ENCODE measurements at places on chromosomes 13 and 19.
A peak's percentile ranks its signal among the peaks of the same experiment; 100 is the strongest.

DNA sequence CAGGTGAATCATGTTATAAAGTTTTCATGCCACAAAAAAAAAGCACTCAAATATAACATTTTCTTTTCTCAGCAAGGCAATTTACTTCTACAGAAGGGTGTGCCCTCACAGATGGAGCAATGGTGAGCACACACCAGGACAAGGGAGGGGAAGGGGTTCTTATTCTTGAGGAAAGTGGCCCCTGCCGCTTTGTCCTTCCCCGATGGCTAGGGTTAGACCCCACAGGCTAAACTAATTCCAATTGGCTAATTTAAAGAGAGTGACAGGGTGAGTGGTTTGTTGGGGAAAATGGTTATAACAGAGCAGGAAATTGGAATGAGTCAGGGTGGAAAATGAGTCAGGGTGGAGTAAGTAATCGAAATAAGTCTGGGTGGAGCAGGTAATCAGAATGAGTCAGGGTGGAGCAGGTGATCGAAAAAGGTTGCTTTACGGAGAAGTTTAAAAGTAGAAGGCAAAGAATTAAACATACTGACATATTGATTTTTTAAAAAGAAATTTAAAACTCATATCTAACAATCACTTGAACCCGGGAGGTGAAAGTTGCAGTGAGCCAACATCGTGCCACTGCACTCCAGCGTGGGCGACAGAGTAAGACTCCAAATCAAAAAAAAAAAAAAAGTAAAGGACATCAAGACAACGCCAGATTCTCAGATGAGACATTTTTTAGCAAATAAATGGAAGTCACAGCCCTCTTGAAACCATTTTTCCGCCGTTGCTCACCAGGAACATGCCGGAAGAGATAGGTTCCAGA is 813 bp downstream of the ZNF562 start:
- peak; percentile 5 for DNase-seq

DNA sequence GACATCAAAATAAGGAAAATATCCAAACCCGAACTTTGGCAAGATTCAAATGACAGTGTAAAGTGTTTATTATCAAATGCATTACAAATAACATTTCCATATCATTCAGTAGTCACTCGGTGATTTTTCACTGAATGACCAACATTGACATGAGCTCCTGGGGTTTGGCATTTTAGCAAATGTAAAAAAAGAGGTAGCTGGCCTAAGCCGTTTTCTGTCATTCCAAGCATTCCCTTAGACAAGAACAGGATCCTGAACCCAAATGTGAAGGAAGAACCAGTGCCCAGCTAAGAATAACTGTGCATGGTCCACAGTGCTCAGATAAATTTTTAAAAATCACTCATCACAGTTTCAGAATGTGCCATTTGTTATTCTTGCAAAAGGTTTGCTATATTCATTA is 327.9 kb downstream of the GPC6 start:
- no peak for DNase-seq

DNA sequence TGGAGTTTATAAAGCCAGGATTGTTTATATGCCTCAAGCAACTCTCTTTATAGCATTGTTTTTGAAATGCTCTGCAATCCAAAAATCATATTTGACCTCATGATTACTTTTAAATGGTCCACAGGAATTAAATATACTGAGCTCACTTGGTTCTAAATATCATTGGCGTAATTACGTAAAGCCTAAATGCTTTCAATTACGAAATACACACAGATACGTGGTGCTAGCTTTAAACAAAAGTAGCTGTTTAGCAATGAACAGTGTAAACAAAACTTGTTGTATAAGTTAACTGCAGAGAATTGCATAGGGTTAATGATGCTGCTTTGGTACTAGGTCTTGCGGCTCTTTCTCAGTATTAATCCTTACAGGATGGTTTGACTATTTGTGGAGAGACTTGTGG is 346.6 kb downstream of the COG6 start:
- no peak for DNase-seq

DNA sequence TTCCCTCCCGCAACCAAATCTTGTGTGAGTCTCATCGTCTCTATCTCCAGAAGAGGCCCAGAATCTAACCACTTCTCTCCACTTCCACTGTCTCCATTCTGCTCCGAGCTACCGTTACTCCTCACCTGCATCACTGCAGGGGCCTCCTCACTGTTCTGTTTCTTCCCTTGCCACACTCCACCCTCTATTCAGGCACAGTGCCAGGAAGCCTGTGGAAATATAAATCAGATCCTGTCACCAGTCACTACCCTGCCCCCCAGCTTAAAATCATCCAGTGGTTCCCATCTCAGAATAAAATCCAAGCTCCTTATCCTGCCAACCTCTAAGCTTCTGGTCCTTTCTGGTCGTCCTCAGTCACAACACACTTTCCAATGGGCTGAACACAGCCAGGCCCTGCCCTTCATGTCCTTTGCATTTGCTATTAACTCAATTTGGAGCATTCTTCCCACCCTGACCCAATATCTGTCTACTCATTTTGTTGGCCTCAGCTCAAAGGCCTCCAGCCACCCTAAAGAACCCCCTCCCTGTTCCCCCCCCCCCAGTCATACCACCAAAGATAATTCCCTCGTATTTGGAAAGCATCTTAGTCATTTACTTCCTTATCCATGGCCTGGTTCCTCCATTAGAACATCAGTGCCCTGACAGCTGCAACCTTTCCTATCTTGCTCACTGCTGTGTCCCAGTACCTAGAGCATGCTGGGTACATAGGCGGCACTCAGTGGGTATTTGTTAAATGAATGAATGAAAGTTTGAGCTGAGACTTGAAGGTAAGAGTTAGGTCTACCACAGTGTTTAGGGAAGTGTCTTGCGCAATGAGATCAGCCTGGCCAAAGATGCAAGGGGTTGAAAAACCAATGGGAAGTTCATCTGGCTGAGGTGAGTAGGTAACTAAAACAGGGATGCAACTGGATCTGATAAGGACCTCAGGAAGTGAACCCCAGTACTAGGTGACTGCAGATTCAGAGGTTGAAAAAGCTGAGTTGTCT is 24.4 kb downstream of the ZNF175 start:
- DNase-seq: no peak

DNA sequence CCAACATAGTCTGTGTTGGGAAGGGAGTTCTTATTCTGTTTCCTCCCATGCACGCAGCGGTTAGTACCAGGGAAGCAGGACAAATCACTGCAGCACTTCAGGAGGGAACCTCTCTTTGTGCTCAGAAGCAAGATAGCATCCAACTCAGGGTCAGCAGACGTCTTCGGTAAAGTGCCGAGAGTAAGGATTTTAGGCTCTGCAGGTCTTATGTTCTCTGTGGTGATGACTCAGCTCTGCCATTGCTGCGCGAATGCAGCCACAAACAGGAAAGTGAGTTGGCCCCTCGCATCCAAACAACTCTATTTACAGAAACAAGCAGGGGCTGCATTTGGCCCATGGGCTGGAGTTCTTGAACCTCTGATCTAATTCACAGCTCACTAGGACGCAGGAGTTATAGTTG is 122.1 kb upstream of the SPATA13 start:
- DNase-seq: peak; percentile 72

DNA sequence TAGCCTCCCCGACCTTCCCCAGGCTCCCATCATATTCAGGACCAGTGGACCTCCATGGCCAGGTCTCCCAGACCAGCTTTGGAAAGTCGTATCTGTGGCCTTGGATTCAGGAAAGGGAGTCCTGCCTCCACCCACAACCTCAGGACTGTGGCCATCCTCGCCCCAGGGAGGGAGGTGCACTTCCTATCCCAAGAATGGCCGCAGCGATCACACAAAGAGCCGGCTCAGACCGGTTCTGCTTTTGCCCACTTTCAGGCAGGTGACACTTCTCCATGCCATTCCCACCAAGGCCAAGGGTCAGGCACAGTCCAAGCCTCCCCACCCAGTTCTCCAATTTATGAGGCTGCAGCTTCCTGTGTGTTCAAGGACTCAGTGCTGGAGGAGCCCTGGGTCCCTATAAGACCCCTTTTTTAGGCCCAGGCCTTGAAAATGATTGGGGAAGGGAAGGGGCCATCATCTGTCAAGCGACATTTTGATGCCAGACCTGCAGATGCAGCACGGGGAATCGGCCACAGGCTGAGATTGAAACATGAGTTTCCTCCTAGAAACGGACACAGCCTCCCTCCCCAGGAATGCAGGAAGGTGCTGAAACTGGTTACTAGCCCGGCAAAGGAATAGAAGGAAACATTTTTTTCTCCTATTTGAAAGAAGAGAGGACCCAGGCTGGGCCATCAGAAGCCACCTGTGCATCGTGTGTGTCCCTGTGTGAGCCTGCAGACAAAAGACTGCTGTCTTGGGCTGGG is 65.6 kb upstream of the USE1 start:
- no peak for DNase-seq

DNA sequence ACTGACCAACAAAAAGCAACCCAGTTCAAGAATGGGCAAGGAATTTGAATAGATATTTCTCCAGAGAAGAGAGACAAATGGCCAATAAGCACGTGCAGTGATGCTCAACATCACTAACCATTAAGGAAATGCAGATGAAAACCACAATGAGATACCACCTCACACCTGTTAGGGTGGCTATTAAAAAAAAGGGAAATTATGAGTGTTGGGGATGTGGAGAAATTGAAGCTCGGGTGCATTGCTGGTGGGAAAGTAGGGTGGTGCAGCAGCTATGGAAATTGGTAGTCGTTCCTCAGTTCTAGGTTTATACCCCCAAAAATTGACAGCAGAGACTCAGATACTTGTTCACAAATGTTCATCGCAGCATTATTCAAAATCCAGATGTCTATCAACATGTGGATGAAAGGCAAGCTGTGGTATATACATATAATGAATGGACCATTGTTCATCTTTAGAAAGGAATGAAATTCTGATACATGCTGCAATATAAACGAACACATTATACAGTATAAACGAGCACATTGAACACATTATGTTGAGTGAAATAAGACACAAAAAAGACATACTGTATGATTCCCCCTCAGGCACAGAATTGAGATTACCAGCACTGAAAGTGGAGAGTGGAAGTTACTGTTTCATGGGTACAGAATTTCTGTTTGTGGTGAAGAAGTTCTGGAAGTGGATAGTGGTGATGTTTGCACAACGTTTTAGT is 927 bp downstream of the CHAMP1 start:
- no peak for DNase-seq

DNA sequence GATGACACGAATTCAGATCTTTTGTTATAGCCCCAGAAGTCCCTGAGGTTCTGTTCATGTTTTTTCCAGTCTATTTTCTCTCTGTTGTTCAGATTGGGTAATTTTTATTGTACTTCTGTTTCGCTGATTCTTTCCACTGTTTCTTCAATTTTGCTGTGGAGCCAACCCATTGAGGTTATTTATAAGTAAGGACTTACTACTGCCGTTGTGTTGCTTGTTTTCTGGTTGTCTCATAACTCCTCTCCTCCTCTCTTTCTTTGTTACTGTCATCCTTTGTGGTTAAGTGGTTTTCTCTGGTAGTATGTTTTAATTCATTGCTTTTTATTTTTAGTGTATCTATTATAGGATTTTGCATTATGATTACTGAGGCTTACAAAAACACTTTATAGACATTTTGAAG is 48.7 kb upstream of the GAS6 start:
- no peak for DNase-seq

- no peak for DNase-seq
Measured at GRCh38 chr19:33697766-33698165, 76.0 kb downstream of the CHST8 start.

DNA sequence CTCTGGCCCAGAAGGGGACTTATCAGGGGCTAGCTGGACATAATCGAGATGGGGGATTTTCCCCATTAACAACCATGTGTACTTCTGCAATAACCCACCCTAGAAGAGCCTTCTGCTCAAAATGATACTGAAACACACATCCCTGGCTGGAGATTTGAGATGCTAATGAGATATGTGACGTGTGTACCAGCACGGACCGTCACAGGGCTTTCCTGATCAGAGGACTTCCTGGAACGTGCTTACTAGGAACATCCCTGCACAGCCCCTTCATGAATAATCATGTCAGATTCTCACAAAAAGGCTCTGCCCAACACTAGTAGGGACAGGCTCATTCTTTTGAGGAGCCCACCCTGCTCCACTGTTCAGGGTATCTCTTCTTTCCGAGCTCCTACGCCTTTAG is 6.5 kb upstream of the ERVV-1 start:
- DNase-seq: no peak

- DNase-seq: no peak
Measured at GRCh38 chr19:45168767-45169351, 8.1 kb upstream of the NKPD1 start.

DNA sequence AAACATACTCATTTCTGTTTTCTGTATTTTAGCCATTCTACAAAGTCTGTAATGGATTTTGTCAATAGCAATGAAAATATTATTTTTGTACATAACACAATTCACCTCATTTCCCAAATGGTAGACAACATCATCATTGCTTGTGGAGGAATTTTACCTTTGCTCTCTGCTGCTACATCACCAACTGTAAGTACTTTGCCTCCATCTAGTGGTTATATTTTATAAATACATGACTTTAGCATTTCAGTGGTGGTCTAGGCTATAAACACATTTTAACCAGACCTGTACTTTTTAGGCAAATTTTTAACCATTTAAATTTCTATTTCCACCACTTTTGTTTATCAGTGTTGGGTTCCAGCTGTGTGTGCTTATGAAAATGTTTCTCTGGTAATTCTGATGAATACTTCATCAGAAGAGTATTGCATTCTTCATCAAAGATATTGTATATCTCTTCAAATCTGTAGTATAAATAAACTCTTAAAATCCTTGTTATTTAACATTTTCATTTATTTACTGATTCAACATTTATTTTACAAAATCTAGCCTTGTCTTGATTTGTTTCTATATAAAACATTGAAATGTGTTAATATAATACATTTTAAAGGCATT is 222.4 kb downstream of the NBEA start:
- peak; percentile 27 for DNase-seq

GRCh38 chr13:95741584-95742563 is 64.9 kb downstream of the DNAJC3 start:
- DNase-seq: no peak

DNA sequence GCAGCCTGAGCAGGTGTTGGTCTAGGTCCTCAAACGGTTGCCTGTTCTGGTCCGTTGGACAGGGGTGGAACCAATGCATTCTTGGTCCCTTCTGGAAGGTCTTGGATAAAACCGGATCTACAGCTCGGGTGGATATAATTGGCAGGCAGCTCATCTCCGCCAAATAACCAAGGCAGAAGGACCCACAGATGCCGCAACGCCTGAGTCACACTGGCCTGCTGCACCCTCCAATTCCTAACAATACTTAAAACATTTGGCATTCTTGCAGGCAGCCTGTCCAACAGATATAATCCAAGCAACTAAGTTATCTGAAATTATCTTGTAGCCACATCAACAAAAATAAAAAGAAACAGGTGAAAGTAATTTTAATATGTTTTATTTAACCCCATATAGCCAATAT is 59.0 kb upstream of the FGF14 start:
- DNase-seq: no peak

DNA sequence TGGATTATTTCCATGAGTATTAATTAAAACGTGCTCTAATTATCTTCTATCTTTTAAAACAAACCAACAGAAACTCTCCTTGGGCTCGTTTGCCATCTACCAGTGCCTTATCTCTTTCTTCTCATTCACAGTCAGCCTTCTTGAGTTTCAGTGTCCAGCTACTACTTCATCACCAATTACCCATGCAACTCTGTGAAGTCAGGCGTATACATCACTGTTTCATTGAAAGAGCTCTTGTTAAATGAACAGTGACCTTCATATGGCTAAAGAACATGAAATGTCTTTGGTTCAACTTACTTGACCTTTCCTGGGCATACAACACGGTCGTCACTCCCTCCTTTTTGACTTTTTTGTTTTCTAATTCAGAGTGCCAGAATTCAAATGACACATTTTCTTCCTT is 5.2 kb upstream of the IFT88 start:
- DNase-seq: no peak

- no peak for DNase-seq
Measured at GRCh38 chr13:74367193-74367592, 233.0 kb upstream of the KLF12 start.

- peak; percentile 58 for DNase-seq
Measured at GRCh38 chr19:35513628-35514281, at the start of gene DMKN. Gene DMKN, minus strand, starts transcription at chr19:35513649. Its CDS starts 174 bp downstream, at chr19:35513475.

All from IMR-90 (cell line).